ENCODE measurements at places on chromosomes 7 and 10. TPM values are rescaled to one million over a fixed set of nuclear protein-coding genes. Genes with fewer than 3 reads are reported as not detected.

Gene CTAGE6
- total RNA-seq = 0.28 TPM

Gene CHN2
- total RNA-seq = 5.9 TPM

DNA sequence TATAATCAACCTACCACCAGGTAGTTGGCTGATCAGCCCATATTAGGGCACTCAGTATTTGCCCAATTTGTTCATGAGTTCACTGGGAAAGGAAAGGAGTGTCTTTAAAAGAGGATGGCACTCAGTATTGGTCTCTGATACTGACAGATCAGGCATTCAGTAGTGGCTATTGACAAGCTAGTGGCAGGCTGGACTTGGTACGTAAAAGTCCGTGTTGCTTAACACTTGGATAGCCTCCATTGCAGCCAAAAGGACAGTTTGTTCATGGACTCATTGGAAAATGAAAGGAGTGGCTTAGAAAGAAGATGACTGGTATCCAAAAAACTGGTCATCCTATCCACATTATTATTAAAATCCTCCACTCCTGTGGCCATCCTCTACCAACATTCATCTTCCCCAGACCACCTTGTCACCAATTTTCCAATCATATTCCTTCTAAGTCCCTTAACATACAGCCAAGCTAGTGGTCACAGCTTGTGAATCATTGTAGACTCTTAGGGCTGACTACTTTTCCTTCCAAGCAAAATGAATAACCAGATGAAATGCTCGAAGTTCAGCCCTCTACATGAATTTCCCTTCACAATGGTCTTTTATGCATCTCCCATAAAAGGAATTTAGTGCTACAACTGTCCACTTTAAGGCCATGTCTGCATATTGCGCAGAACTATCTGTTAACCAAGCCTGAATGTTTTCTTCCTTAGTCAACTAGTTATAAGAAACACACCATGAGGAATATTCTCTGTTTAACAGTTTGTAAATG, 78.6 kb upstream of the MAGI2 start:
- H3K4me1 ChIP-seq = no peaks in the 10 kb centered on the region
- no peaks in the 10 kb centered on the region for H3K27me3 ChIP-seq
- no peak overlapping the region for H3K4me3 ChIP-seq

DNA sequence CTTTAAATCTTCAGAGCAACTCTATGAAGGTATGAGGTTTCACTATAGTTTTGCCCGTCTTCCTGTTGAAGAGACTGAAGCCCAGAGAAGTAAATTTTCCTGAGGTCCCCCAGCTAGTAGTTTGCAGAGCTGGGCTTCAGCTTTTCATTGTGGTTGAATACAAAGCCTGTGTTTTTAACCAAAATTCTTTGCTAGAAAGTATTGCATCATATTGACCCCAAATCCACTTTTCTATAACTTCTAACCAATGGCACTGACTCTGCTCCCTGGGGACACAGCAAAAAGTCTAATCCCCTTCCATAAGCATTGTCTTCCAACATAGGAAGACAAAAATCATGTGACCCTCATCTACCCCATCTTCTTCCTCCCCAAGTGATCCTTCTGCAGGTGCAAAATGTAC, 93.0 kb downstream of the KCNMA1 start:
- H3K27ac ChIP-seq = no peak overlapping the region
- H3K4me1 ChIP-seq = no peaks in the 10 kb centered on the region
- H3K27me3 ChIP-seq = no peaks in the 10 kb centered on the region
- no peak for DNase-seq

- H3K4me3 ChIP-seq = no peak overlapping the region
- DNase-seq = no peak
- H3K27ac ChIP-seq = no peak overlapping the region
- H3K27me3 ChIP-seq = no peaks in the 10 kb centered on the region
- H3K36me3 ChIP-seq = peaks cover 63% of the 10 kb centered on the region
- H3K4me1 ChIP-seq = peaks cover 3% of the 10 kb centered on the region
These were observed 21.6 kb downstream of the DNTT start for GRCh38 chr10:96325719-96326373.

DNA sequence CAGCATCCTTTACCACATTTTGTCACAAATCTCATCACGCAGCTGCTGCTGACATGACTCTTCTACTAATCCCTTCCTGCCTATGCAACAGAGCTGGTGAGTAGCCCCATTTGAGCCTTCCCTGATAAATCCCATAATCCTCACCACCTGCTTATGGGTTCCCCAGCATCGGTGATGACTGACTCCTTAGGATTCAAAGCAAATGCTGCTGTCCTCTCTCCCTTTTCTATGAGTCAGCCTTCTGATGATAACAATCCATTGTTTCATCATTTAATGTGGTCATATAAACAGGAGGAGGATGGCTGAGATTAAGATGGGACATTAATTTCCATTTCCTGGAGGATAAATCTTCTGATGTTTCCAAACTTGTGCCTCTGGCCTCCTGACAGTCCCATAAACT, 73.4 kb downstream of the SORCS1 start:
- no peak overlapping the region for H3K4me3 ChIP-seq
- no peaks in the 10 kb centered on the region for H3K36me3 ChIP-seq
- no peak for DNase-seq
- no peaks in the 10 kb centered on the region for H3K4me1 ChIP-seq
- no peaks in the 10 kb centered on the region for H3K27me3 ChIP-seq

- no peak overlapping the region for H3K27ac ChIP-seq
- H3K27me3 ChIP-seq = no peaks in the 10 kb centered on the region
- H3K36me3 ChIP-seq = no peaks in the 10 kb centered on the region
- DNase-seq = no peak
- no peaks in the 10 kb centered on the region for H3K4me1 ChIP-seq
These were observed 18.5 kb downstream of the PTN start for GRCh38 chr7:137324796-137325696.
